CD8-positive, alpha-beta memory T cell (primary cell): ENCODE measurements at places on chromosomes 1 and 21.

DNA sequence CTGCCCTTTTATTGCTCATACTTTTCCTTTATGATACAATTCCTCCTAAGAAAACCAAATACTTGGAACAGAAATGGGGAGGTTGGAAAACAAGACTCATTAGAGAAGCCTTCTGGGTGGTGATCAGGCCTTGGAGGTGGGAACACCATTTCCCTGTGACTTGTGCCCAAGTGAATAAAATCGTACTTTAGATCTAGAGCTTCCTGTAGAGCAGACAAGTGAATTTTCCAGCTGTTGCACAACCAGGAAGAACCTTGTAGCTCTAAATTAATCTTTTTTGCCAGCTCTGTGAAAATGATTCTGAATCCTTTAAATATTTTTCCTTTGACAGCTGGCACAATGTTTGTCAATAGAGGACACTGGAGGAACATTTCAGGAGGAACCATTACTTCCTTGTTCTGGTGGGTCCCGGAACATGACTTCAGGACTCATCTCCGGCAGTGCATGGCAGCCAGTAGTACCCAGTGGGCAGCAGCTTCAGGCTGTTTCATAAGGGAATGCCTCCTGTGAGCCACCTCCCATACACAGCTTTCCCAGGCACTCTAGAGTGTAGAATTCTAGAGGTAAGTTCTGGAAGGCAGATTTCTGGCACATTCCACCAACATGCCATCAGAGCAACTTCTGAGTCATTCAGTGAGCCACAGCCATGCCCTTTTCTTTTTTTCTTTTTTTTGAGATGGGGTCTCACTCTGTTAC, 5.5 kb upstream of the SNAPIN start:
- peaks cover 28% of the 10 kb centered on the region for H3K4me1 ChIP-seq
- no peak overlapping the region for H3K27ac ChIP-seq
- H3K4me3 ChIP-seq: no peak overlapping the region
- H3K36me3 ChIP-seq: no peaks in the 10 kb centered on the region

GRCh38 chr1:184793967-184794366, 39.3 kb upstream of the EDEM3 start:
- no peak overlapping the region for H3K4me3 ChIP-seq
- no peaks in the 10 kb centered on the region for H3K4me1 ChIP-seq
- no peaks in the 10 kb centered on the region for H3K27me3 ChIP-seq
- H3K36me3 ChIP-seq: no peaks in the 10 kb centered on the region
- H3K27ac ChIP-seq: no peak overlapping the region

DNA sequence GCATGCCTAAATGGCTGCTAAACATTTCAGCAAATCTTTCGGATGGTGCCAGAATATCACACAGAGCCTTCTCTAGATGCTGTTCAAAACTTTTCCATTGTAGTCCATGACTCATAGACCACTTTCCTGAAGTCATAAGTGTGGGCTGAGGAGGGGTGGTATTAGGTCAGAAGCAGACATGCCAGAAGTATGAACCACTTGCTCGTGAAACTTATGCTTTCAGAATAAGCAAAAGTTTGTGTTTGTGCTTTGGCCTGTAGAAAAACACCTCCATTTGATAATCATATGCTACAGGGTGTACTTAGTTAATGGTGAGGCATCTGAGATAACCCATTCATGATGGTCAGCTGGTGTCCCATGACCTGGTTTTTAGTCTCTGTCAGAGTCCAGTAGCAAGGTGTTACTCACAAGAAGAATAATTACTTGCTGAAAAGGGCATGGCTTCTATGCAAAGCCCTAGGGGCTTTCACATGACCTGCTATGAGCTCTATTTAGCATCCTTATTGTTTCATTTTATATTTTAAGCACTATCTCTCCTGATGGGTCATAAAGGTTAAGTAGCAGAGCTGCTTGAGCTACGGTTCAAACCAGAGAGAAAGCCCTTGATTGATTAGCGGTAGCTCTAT, 183.1 kb upstream of the IVNS1ABP start:
- DNase-seq: no peak
- H3K27ac ChIP-seq: no peak overlapping the region
- H3K27me3 ChIP-seq: no peaks in the 10 kb centered on the region
- no peak overlapping the region for H3K4me3 ChIP-seq

- no peaks in the 10 kb centered on the region for H3K36me3 ChIP-seq
- H3K4me1 ChIP-seq: peaks cover 19% of the 10 kb centered on the region
- no peak overlapping the region for H3K4me3 ChIP-seq
- DNase-seq: no peak
- no peaks in the 10 kb centered on the region for H3K27me3 ChIP-seq
Observed at GRCh38 chr1:228184152-228184551, 18.5 kb downstream of the IBA57 start.

DNA sequence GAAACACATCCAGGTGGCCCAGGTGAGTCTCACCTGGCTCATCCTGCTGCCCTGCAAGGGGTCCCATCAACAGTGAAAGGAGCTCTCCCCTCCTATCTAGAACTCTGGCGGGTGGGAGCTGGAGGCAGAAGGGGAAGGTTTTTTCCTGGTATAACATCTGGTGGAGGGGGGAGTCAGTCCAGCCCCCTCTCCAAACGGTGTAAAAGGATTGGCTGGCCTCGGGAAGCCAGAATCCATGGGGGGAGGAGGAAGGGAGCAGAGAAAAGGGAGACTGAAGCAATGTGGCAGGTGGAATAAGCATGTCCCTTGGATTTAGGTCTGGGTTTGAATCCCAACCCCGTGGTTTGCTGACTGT, 1.2 kb upstream of the CAMK2N1 start:
- no peak overlapping the region for H3K27ac ChIP-seq
- DNase-seq: no peak
- peaks cover 16% of the 10 kb centered on the region for H3K4me1 ChIP-seq
- no peak overlapping the region for H3K4me3 ChIP-seq
- no peaks in the 10 kb centered on the region for H3K36me3 ChIP-seq
- H3K27me3 ChIP-seq: peaks cover 22% of the 10 kb centered on the region

GRCh38 chr1:45552331-45552730, 1.7 kb downstream of the AKR1A1 start:
- DNase-seq: no peak
- peaks cover 3% of the 10 kb centered on the region for H3K36me3 ChIP-seq
- peak overlapping the region; percentile 7 for H3K27ac ChIP-seq
- no peak overlapping the region for H3K4me3 ChIP-seq

GRCh38 chr1:10495952-10496351, 21.2 kb downstream of the PEX14 start:
- DNase-seq: peak; percentile 68
- H3K27ac ChIP-seq: peak overlapping the region; percentile 29
- peaks cover 18% of the 10 kb centered on the region for H3K4me1 ChIP-seq
- H3K27me3 ChIP-seq: no peaks in the 10 kb centered on the region

DNA sequence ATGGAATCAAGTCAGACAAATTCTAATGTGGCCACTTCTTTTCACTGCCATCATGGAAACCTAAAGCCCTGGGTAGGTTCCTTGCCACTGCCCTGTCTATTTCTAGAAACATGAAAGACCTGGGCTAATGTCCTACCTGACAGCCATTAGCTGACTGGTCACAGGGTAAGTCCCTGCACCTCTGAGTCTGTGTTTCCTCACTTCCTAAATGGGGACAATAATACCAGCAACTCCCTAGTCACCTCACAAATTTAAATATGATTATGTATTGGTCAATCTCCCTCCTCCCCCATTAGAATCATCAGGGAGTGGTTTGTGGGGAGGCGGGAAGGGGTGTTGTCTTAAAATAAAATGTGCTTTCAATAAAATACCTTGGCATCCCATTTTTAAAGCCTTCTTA, 2.2 kb downstream of the CREG1 start:
- H3K4me3 ChIP-seq: no peak overlapping the region
- DNase-seq: no peak
- peak overlapping the region; percentile 57 for H3K27ac ChIP-seq
- H3K4me1 ChIP-seq: peaks cover 27% of the 10 kb centered on the region

- H3K4me1 ChIP-seq: peaks cover 6% of the 10 kb centered on the region
- no peaks in the 10 kb centered on the region for H3K27me3 ChIP-seq
- no peak overlapping the region for H3K27ac ChIP-seq
- no peak for DNase-seq
Observed at GRCh38 chr1:244246334-244246733, 195.3 kb downstream of the ZBTB18 start.

GRCh38 chr21:34846601-34847112, 177.9 kb downstream of the CLIC6 start:
- H3K4me1 ChIP-seq: peaks cover 22% of the 10 kb centered on the region
- H3K36me3 ChIP-seq: peaks cover 25% of the 10 kb centered on the region
- no peaks in the 10 kb centered on the region for H3K27me3 ChIP-seq
- no peak for DNase-seq
- no peak overlapping the region for H3K27ac ChIP-seq

DNA sequence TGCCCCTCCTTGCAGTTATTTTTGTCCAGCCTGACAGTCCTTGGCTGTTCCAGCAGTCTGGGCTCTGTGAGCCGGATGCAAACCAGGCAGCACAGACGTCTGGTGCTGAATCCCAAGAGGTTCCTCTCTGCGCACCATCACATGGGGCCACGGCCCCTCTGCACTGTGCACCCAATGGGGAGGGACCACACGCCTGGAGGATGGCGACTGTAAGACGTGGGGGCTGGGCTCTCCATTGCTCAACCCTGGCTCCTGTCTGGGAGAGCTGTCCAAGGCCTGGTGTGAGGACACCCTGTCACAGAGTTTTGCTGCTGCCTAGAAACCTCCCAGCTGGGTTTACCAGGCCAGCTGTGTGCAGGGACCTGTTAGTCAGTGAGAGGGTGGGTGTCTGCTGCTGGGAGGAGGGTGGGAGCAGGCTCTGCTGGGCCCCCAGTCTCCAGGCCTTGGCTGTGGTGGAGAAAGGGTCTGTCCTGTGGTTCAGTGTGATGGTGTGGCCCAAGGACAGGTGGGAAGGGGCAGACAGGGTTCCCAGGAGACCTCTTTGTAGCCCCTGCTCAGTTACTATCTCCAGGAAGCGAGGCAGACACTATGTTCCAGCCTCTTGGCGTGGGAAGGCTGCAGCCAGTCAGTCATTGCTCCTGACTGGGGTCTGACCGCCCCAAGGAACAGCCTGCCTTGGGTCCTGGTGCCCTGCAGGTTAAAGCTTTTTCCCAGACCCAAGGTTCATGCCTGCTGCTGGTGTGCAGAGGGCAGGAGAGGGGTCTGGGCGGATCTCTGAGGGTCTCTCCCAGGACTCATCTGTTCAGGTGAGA, 13.8 kb downstream of the HEYL start:
- H3K27ac ChIP-seq: no peak overlapping the region
- no peak overlapping the region for H3K4me3 ChIP-seq
- H3K4me1 ChIP-seq: no peaks in the 10 kb centered on the region
- H3K36me3 ChIP-seq: no peaks in the 10 kb centered on the region
- H3K27me3 ChIP-seq: peaks cover 5% of the 10 kb centered on the region

DNA sequence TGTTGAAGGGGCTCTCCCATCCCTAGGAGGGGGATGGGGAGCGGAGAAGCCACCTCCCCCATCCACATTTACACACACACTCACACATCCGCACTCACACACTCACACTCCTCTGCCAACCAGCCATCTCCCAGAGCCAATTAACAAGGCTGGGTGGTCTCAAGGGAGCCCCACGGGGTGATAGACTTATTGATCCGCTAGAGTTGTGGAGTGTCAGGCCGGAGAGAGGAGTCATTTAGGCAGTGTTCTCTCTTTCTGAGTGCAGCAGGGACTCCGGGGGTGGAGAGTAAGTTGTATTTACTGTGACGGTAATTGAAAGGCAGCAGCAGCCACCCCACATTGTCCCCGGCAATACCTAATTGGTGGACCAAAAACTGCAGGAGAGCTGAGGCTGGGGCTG, 61.6 kb downstream of the KLHDC7A start:
- no peaks in the 10 kb centered on the region for H3K36me3 ChIP-seq
- H3K27ac ChIP-seq: no peak overlapping the region

DNA sequence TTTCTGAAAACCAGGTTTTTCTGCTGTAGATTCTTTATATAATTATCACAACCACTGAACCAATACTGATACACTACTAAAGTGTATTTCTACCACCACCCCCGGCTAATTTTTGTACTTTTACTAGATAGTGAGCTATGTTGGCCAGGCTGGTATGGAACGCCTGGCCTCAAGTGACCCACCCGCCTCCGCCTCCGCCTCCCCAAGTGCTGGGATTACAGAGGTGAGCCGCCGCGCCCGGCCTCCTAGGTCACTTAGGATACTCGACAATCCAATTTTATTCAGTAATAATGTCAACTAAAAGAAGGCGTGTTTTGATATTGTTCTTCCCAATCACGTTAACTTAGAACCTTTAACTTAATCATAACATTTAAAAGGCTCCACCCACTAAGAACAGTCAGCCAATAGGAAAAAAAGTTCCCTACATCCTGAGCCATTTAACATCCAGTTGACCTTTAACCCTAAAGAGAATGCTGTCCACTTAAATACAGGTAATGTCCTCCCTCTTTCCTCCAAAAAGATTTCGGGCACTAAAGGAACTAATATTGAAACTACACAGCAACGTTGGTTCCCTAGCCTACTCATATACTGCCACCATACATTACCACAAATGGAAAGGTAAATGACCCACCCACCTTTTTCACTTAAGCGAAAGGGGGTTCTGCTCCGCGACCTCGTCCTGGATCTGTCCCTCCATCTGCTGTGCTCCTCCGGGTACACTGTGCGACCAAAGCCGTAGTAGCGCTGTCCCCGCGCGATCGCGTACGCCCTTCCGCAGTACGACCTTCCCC, 1.2 kb downstream of the RSRP1 start:
- H3K4me3 ChIP-seq: peak overlapping the region; percentile 99
- no peak for DNase-seq
- H3K27ac ChIP-seq: peak overlapping the region; percentile 99
- no peaks in the 10 kb centered on the region for H3K27me3 ChIP-seq

GRCh38 chr21:40173816-40174215, 306.6 kb downstream of the PCP4 start:
- no peaks in the 10 kb centered on the region for H3K4me1 ChIP-seq
- DNase-seq: no peak
- H3K36me3 ChIP-seq: no peaks in the 10 kb centered on the region
- no peaks in the 10 kb centered on the region for H3K27me3 ChIP-seq

DNA sequence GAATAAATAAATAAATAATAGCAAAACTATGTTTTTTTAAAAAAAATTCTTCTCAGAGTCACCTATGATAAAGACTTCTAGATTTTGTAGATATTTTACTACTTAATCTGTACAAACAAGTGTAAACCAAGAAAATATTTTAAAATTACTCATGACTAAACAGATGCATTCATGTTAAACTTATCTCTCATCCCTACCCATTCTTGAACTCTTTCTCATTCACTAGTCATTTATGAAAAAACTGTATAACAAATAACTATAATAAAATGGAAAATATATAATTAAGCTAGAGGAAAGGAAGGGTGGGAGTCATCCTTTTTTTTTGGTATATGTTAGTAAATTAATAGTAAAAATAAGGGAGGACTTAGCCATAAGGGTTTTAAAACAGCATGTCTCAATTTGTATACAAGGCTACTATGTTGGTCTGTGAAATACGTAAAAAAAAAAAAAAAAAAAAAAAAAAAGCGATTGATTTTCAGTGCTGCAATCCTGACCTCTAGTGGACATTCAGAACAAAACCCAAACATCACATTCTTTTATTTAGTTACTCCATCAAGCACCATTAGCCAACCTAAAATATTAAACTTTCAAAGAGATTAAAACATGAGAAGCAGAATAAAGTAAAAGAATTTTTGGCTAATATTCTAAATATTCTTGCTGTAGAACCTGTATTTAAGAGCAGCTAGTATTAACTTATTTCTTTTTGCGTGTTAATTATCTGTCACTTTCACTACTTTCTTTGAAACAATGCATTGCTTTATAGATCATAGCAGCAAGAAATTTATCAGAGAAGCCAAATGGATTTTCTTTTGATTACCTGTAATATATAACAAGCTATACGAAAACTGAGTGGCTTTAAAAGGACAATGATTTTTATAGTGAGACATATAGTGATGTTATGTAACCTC, 255.8 kb upstream of the CACYBP start:
- no peak overlapping the region for H3K27ac ChIP-seq
- H3K27me3 ChIP-seq: no peaks in the 10 kb centered on the region
- no peaks in the 10 kb centered on the region for H3K4me1 ChIP-seq
- DNase-seq: no peak
